ENCODE measurements at places on chromosomes 2 and 18.

GRCh38 chr2:7633566-7634153 lies 716.4 kb downstream of the RNF144A start:
- DNase-seq = no peak

- no peak for DNase-seq
These were observed 63.7 kb downstream of the VIL1 start for GRCh38 chr2:218482651-218483050.

GRCh38 chr2:222690564-222691200 lies 19.2 kb downstream of the MOGAT1 start:
- peak; percentile 70 for DNase-seq

DNA sequence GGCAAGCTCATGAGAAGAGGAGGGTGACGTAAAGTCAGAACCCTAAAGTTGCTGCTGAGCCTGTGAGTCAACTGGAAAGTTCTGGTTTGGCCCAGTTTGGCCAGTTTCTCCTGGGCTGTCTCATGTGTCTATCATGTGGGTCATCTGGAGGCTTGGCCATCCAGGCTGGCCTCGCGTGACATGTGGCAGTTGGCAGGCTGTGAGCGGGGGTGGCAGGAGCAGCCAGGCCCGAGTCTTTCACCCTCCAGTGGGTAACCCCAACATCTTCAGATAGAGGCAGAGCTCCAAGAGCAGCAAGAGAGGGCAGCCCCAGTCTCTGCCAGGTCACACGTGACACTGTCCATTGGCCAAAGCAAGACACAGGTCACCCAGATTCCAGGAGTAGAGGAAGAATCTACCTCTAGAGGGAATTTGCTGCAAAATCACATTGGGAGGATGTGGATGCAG lies 51.5 kb downstream of the FHOD3 start:
- no peak for DNase-seq

- DNase-seq = no peak
These were observed 90.8 kb upstream of the MEIS1 start for GRCh38 chr2:66344087-66344663.

GRCh38 chr2:102144128-102144527 lies 1.6 kb downstream of the IL1R1 start:
- DNase-seq = no peak

DNA sequence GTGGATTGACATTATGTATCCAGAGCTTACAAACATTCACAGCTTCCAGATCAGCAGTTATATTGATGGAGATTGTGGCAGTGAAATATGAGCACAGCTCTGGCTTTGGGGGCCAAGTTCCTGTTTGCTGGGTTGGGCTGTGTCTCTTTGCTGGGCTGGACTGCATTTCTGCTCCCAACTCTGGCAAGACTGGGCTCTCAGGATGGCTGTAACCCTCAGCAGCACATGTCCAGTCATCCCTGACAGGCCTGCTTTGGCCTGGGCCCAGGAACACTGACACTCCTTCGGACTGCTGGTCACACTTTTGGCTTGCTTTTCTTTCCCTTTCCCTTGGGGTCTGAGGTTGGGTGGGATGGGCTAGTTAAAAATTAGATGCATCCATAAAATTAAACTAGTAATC lies 17.9 kb upstream of the VPS4B start:
- no peak for DNase-seq

DNA sequence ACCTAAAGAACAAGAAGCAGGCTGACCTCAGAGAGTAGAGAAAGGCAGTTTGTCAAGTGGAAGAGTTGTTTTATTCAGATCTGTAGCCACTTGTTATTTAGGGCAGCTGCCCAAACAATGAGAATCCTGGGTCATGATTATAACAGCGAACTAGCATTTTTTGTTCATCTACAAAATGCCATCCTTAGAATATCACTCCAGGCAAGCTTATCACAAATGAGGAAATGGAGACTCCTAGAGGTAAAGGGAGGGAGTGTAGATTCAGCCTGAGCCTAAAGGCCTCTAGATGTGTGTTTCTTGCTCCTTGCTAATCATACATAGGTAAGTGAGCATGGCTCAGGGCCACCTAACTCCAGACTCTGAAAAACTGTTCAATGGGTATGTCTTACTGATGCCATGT lies 126.1 kb downstream of the HNMT start:
- no peak for DNase-seq

- no peak for DNase-seq
These were observed 217.2 kb upstream of the PKDCC start for GRCh38 chr2:41830600-41830999.

GRCh38 chr2:11433822-11434221 lies 32.1 kb downstream of the E2F6 start:
- DNase-seq = no peak

DNA sequence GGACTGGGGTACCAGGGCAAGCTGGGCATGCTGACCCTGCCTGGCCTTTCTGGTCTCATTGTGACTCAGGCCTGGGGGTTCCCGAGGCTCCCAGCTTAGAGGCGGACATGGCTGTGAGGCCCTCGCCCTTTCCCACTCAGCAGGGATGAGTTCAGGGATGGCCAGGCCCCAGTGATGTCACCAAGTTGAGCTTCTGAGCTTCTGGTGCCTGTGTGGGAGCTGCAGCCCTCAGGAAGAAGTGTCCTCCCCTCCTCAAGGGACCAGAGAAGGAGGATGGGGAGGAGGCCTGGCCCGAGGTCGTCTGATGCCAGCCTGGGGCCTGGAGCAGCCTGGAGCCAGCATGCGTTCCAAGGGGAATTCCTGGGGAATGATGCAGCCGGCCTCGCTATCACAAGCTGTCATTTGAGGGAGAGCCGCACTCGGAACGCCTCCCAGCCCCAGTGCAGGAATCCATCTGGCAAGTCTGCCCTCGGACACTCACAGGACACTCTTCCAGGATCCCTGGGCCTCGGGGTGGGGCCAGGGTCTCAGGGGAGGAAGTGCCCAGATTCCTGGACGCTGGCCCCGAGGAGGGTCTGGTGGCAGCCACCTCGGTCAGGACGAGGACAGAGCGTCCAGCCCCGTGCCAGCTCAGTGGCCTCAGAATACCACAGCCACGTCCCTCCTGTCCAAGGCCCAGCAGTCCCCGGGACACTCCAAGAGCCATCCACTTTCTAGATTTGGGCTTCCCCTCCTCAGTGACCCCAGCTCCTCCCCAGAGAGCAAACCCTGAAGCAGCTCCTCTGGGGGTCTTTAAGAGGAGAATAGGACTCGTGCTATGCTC lies 61.2 kb upstream of the GPC1 start:
- DNase-seq = no peak

- DNase-seq = no peak
These were observed 292.0 kb upstream of the LRP1B start for GRCh38 chr2:142422769-142423168.

DNA sequence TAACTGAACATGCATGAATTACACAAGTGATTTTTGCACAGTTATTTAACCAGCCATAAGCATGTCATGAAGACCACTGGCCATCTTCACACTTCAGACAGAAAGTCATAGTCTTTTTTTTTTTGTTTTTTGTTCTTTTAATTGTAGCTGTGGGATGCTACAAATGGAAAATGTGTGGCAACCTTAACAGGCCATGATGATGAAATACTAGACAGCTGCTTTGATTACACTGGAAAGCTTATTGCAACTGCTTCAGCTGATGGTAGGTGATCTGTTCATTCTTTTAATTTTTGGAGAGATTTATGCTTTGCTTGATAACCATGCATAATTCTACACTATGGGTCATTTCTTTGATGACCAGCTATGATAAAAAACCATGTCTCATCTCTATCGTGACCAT lies 35.6 kb downstream of the DAW1 start:
- no peak for DNase-seq

DNA sequence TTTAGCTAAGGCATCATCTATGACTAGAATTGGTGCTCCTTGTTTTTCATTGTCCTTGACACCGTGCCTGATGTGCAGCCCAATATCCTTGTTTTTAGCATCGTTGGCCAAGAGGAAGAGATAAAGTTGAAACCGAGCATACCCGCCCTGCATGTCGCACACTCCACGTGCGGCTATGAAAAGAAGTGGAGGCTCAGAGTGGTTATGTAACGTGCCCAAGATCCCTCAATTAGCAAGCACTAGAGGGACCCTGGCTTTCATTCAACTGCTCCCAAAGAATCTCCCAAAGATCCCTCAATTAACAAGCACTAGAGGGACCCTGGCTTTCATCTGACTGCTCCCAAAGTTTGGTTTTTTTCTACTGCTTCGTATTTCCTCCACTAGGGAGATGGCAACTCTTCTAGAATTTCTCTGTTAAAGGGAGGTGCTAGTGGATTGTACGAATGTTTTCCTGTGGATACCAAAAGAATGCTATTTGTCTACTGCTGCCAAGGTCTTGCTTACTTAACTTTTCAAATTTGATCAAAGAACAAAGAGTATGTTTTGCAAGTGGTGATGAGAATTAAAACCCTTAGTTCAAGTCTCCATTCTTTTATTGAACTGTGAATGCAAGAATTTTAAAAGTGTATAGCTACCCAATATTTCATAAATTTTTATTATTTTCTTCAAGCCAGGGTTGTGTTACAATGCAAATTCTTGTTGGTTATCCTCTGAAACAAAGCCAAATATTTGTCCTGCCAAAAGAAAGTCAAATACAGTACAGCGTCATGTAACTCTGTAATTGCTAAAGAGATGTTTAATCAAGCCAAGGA lies 92.1 kb downstream of the AOX1 start:
- DNase-seq = no peak

DNA sequence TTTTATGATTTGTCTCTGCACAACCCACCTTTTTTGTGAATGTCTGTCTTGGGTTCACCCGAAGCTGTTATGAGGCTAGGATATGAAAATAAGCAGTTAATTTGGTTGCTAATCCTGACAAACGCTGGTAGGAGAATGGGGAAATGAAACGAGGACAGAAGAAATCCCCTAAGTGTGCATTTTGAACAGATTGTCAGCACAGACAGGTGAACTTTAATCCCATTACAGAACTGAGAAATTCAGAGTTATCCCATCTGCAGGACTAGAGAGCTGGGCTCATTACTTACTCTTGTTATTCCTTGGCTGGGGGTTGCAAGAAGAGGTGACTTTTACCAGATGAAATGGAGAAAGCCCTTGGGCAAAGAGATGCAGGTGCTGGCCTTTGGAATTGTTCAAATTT lies 123.3 kb upstream of the NYAP2 start:
- DNase-seq = no peak

GRCh38 chr2:86790676-86791572 lies at the start of gene CD8A:
TSS of gene CD8A (minus strand) at chr2:86790913. CDS start at chr2:86790825, 88 bp downstream.
- peak; percentile 64 for DNase-seq

DNA sequence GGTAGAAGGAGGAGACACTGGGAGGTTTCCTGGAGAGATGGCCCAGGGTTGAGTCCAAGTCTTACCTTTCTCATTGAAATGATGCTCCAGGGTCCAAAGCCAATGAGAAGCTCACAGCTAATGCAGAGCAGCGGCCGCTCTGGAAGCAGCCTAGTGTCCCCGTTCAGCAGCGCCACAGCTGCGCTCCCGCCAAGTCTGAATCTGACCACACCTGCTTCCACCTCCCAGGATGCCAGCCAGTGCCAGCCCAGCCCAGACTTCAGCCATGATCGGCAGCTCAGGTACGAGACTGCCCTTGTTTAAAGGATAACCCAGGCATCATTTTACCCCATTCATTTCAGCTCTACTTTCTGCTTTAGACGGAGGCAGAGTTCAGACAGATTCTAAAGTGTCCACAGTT lies 11.9 kb upstream of the RPL31 start:
- DNase-seq = no peak

- DNase-seq = no peak
These were observed 348.6 kb downstream of the ANAPC1 start for GRCh38 chr2:111535404-111535803.

DNA sequence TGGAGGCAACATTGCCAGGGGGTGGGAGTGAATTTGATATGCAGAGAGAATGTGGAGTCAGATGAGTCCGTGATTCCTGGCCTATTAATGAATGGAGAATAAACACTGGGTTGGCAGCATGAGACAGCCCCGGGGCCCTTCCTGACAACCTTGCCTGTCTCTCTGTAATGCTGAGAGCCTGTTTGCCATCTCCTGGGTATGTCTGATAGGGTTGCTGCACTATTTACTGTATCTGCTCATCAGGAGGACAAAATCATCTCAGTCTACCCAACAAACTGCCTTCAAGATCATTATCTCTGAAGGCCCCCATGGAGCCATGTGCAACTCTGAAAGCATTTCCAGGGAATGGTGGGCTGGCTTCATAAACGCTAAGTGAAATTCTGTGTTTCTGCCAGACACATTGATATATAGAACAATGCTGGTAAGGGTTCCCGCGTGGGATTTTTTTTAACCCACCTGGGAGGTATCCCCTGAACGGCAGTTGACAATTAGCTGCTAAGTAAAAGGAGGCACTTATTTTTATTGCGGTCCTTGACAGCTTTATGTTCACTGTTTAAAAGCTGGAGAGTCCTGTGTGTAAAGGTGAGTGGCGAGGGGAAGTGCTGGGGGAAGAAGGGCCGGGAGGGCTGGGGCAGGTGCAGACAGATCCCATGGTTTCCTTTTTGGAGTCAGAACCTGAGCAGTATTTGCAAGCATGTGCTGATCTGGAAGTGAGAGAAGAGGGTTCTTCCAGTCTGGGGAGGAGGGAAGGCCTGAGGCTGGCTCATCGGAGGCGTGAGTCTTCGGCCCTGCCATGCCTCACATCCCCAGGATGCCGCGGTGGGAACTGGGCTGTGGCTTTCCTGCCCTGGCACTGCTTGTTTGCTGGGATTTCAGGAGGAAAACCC lies 64.8 kb downstream of the ARHGAP25 start:
- DNase-seq = no peak

DNA sequence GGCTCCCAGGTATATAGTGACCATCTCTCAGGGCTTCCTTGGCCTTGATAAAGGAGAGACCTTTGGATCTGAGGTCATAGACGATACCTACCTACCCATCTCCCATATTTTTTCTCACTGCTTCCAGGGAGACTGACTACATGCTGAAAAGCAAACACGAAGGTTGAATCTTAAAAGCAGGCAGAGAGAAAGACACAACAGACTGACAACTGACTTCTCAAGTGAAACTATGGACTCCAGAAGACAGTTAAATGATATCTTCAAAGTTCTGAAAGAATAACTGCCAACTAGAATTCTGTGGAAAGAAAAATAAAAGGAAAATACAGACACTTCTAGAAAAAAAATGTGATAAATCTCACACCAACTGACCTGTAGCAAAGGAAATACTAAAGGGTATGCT lies 76.5 kb upstream of the HAAO start:
- DNase-seq = no peak

DNA sequence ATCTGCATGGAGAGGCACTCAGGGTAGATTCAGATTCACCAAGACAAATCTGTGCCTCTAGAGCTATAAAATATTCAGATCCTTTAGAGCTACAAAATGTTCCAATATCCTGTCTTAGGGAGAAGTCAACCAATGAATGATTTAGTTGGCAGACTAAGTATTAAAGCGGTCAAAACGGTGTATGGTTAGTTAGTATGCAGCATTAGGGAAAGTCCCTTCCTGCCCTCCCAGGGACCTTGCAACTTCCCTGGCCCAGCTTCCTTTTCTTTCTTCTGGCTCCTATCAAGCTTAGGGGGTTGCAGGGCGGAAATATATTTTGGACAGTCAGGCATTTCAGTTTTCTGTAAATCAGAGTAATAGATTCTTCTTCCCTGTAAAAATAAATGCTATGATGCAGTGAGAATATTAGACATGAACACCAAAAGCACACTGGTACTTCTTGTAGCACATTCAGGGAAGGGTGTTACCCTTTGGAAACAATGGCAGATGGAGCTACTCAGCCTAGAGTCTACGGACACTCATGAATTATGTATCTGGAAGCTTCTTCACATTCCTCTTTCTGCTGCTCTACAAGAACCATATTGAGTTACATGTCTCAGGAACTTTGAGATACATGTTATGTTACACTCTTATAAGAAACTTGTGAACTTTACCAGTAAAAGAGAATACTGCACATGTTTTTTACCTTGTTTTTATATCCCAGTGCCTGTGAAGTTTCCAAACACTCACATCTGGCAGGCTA lies 45.7 kb downstream of the CCDC93 start:
- no peak for DNase-seq

- no peak for DNase-seq
These were observed 18.4 kb downstream of the ABI2 start for GRCh38 chr2:203346612-203347011.
